Vagina (tissue), 2 donors: ENCODE measurements at places on chromosomes 1 and 21.

DNA sequence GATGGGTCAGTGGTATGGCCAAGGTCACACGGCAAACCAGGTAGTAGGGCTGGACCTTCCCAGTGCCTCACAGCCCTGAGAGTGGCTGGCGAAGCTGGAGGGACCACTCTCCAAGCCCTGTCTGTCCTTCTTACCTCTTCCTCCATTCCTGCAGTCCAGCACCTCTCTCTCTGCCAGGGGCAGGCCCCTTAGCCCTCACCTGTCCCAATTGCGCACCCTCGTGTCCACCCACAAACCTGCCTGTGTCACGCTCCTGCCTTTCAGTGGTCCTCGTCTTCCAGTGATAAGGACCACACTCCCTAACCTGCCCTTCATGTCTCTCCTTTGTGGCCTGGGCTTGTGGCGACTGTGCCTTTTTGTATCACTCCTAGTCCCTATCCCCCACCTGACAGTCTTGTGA lies 3.4 kb downstream of the PODN start:
- no peak for DNase-seq

- DNase-seq, result no peak
Measured at GRCh38 chr1:77234096-77234495, 14.9 kb upstream of the PIGK start.

- DNase-seq, result no peak
Measured at GRCh38 chr1:201724766-201725118, 104.2 kb upstream of the IPO9 start.

GRCh38 chr1:214378492-214378891 lies 97.5 kb downstream of the SMYD2 start:
- DNase-seq, result no peak

GRCh38 chr1:18357622-18358230 lies 123.0 kb upstream of the KLHDC7A start:
- DNase-seq, result no peak

- DNase-seq, result no peak
Measured at GRCh38 chr1:201104141-201104540, 8.1 kb downstream of the CACNA1S start.

- no peak for DNase-seq
Measured at GRCh38 chr1:10639775-10640578, 156.5 kb downstream of the CASZ1 start.

DNA sequence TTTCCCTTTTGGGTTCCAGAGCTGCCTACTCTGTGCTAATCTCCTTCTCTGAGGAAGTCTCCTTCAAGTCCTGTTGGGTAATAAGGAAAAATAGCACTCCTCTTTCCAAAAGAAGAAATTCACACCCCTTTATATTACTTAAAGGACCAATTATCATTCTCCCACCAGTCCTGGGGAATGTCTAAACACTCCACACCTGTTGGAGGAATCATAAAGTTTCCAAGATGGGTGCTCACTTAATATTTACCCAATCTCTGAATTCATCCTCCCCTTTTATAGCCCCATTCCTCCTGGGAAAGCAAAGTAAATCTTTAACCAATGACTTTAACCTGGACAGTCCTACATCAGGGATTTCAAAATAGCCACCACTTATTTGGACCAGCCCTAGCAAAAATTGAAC lies 873.1 kb downstream of the KCNT2 start:
- DNase-seq, result no peak

DNA sequence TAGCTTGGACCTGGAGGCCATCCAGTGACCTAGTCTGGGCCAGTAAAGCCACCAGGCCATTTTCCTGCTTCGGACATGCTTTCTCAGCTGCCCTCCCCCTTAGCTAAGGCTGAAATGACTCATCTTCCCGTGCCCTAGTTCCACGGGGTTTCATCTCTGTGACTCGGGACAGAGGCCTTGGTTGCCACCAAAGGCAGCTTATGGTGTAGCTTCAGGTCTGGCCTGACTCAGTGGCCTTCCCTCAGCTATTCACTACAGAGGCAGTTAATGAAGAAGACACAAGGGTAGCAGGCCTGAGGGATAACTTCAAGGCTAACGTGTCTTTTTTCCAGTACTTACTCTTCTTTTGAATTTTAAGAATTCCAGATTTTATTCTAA lies 82.4 kb downstream of the PBX1 start:
- DNase-seq, result no peak

- DNase-seq, result no peak
Measured at GRCh38 chr1:234230414-234230862, 142.8 kb upstream of the COA6 start.

- no peak for DNase-seq
Measured at GRCh38 chr1:40185951-40186864, 25.0 kb downstream of the RLF start.
